ENCODE measurements at places on chromosomes 12 and 14. TPM values are rescaled to one million over a fixed set of nuclear protein-coding genes. Genes with fewer than 3 reads are reported as not detected.

- no peaks in the 10 kb centered on the region for H3K4me1 ChIP-seq
- H3K36me3 ChIP-seq, result no peaks in the 10 kb centered on the region
- no peak overlapping the region for H3K4me3 ChIP-seq
- no peak overlapping the region for H3K27ac ChIP-seq
These were observed 79.1 kb downstream of the OTX2 start for GRCh38 chr14:56731187-56731586.

The CLEC6A gene
- polyA plus RNA-seq, result not detected

DNA sequence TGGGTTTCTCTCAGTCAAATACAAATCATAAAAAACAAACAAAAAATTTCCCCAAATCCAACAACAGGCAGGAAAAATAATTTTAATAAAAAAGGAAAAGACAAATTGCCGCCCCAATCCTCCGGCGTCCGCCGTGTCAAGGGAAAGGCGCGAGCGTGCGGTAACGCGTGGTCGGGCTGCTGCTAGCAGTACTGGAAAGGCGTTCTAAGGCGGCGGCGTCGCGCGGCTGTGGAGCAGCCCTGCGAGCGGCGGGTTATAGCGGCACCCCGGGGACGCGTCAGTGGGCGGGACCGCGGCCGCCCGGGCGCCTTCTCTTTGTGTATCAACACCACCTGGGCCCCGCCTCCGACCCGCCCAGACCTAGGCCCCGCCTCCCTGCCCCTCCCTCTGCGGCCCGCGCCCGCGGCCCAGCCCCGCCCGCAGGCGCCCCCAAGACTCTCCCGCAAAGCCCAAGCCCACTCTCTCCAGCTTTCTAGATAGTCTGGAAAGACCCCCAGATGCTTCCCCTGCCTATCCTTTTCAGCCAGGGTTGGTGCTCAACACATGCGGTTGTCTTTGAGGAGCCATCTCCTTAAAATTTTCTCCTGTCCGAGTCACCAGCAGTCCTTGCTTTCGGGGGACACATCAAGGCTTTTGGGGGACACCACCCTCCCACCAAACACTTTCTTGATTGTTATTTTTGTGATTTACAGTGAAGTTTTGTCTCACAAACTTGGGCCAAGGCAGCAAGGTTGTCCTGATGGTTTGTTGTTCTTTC lies at the start of gene SLC38A2:
Gene SLC38A2, minus strand, starts transcription at position 230 of the 757 bp plus-strand sequence. CDS start 1,480 bp downstream, outside the sequence.
- H3K4me1 ChIP-seq, result peaks cover 49% of the 10 kb centered on the region
- peak; percentile 95 for DNase-seq
- peak within 1 kb of the TSS; percentile 99 for H3K4me3 ChIP-seq
- peak within 1 kb of the TSS; percentile 98 for H3K27ac ChIP-seq

The PTCSC3 gene
- not detected for polyA plus RNA-seq

GRCh38 chr12:116443821-116444589 lies 115.2 kb upstream of the MAP1LC3B2 start:
- peaks cover 25% of the 10 kb centered on the region for H3K4me1 ChIP-seq
- peak; percentile 19 for DNase-seq
- peak overlapping the region; percentile 22 for H3K4me3 ChIP-seq
- H3K27me3 ChIP-seq, result no peaks in the 10 kb centered on the region

- H3K4me3 ChIP-seq, result no peak overlapping the region
- H3K4me1 ChIP-seq, result peaks cover 42% of the 10 kb centered on the region
- no peak overlapping the region for H3K27ac ChIP-seq
These were observed 8.2 kb downstream of the TMEM121 start for GRCh38 chr14:105534586-105534985.

GRCh38 chr12:119817546-119818343 lies 59.4 kb downstream of the CIT start:
- H3K4me1 ChIP-seq, result no peaks in the 10 kb centered on the region
- no peaks in the 10 kb centered on the region for H3K27me3 ChIP-seq
- no peaks in the 10 kb centered on the region for H3K36me3 ChIP-seq
- H3K4me3 ChIP-seq, result no peak overlapping the region

The RNF212B gene
- not detected for polyA plus RNA-seq

The STYX gene
- polyA plus RNA-seq, result 19.4 TPM

GRCh38 chr12:6234214-6234613 lies 34.0 kb downstream of the CD9 start:
- no peak overlapping the region for H3K27ac ChIP-seq
- no peaks in the 10 kb centered on the region for H3K27me3 ChIP-seq
- DNase-seq, result no peak
- peaks cover 22% of the 10 kb centered on the region for H3K4me1 ChIP-seq
- H3K36me3 ChIP-seq, result peaks cover 6% of the 10 kb centered on the region

The SYCP3 gene
- 1.6 TPM for polyA plus RNA-seq

GRCh38 chr12:121986489-121987245 lies 35.0 kb upstream of the BCL7A start:
- H3K36me3 ChIP-seq, result no peaks in the 10 kb centered on the region
- no peak for DNase-seq

The TC2N gene
- 0.60 TPM for polyA plus RNA-seq

DNA sequence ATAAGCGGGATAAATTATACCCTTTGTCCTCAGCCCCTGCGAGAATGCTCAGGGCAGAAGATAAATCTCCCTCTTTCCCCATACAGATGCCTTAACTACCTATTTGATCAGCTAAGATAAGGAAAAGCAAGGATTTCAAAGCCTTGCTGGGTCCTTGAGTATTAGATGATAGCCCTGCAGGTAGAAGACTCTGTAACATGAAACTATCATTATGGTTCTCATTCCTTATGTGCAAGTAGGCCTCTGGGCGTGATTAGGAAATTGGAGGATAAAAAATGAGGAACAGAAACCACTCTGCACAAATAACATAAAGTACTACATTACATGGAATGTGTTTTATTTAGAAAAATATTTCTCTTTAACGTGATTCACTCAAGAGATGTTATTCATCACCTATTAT lies 14.5 kb upstream of the WDR89 start:
- H3K27ac ChIP-seq, result peak overlapping the region; percentile 18
- DNase-seq, result no peak
- H3K27me3 ChIP-seq, result no peaks in the 10 kb centered on the region
- H3K4me3 ChIP-seq, result no peak overlapping the region
- peaks cover 8% of the 10 kb centered on the region for H3K4me1 ChIP-seq

The TBC1D30 gene
- 0.92 TPM for polyA plus RNA-seq

The C12orf56 gene
- polyA plus RNA-seq, result not detected

- no peak for DNase-seq
- no peak overlapping the region for H3K4me3 ChIP-seq
- peaks cover 20% of the 10 kb centered on the region for H3K36me3 ChIP-seq
These were observed 102.7 kb downstream of the KCNMB4 start for GRCh38 chr12:70468741-70469140.

DNA sequence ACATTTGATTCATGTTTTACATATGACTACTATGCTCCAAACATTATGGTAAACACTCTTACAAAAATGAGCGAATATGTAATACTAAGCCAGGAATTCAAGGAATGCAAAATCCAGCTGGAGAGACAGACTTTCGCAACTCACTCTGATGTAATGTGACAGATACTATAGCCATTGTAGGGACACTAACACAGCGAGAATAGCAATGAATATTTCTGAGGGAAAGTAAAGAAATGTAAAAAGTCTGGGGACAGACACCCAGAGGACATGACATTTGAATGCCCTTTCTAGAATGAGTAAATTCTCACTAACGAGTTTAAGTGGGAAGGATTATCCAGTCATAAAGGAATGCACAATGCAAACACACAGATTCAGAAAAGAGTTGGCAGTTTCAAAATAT lies 121.9 kb downstream of the PIK3C2G start:
- H3K27ac ChIP-seq, result no peak overlapping the region
- H3K27me3 ChIP-seq, result no peaks in the 10 kb centered on the region
- no peak overlapping the region for H3K4me3 ChIP-seq
- no peaks in the 10 kb centered on the region for H3K4me1 ChIP-seq
- no peaks in the 10 kb centered on the region for H3K36me3 ChIP-seq

GRCh38 chr12:104618691-104619090 lies 161.9 kb downstream of the CHST11 start:
- no peaks in the 10 kb centered on the region for H3K36me3 ChIP-seq
- H3K4me3 ChIP-seq, result no peak overlapping the region
- H3K27me3 ChIP-seq, result no peaks in the 10 kb centered on the region
- peak overlapping the region; percentile 54 for H3K27ac ChIP-seq
- no peak for DNase-seq

The ABCC9 gene
- not detected for polyA plus RNA-seq

DNA sequence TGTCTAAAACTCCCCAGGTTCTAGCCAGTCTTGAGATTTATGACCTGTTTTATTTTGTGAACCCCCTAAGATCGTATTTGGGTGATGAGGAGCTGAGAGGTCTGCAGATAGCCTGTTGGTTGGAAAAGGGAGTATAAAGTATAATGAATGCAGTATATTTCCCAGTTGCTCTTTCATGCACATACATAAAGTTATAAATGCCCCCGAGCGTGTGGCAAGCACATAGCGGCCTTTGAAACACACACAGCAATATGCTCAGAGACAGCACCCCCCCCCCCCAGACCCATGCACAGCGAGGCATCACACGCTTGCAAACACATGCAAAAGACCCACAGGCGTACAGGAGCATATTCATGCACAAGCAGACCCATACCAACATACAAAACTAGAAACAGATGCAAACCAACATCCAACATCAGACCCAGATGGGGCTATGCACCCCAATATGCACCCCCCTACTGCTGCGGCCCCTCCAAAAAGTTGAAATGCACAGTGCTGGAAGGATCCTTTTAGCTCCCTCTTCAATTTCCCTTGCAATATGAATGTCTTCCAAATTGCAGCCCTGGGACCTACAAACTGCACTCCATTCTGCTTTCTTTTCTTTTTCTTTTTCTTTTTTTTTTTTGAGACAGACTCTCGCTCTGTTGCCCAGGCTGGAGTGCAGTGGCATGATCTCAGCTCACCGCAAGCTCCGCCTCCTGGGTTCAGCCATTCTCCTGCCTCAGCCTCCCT lies 82.2 kb upstream of the TBX3 start:
- no peak for DNase-seq
- H3K4me1 ChIP-seq, result no peaks in the 10 kb centered on the region
- H3K27ac ChIP-seq, result no peak overlapping the region
- no peak overlapping the region for H3K4me3 ChIP-seq

The NGB gene
- polyA plus RNA-seq, result not detected

GRCh38 chr12:42410340-42410739 lies 84.4 kb downstream of the PPHLN1 start:
- H3K36me3 ChIP-seq, result peaks cover 7% of the 10 kb centered on the region
- H3K4me1 ChIP-seq, result peaks cover 10% of the 10 kb centered on the region
- H3K27me3 ChIP-seq, result no peaks in the 10 kb centered on the region
- H3K4me3 ChIP-seq, result no peak overlapping the region
- no peak overlapping the region for H3K27ac ChIP-seq
- no peak for DNase-seq

DNA sequence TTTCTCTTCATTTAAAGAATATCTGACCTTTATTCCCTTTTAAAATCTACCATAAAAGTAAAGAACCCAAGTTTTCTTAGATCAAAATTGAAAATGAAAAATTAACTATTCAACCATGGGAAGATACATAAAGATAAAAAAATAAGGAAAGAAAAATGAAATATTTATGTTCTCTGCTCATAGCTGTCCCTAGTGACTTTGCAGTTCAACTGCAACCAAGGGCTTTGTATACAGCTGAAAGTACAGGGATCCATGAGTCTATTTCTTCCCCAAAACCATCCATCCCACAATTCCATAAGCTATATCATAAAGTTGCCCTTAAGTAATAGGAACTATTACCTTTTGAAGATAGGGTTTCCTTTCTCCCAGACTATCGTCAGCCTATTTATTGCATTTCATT lies 113.1 kb downstream of the ITPR2 start:
- no peaks in the 10 kb centered on the region for H3K27me3 ChIP-seq
- peaks cover 11% of the 10 kb centered on the region for H3K36me3 ChIP-seq
- DNase-seq, result no peak
- no peak overlapping the region for H3K4me3 ChIP-seq
- peaks cover under 1% of the 10 kb centered on the region for H3K4me1 ChIP-seq

GRCh38 chr12:113689047-113689610 lies 217.5 kb upstream of the LHX5 start:
- H3K4me1 ChIP-seq, result no peaks in the 10 kb centered on the region
- H3K27ac ChIP-seq, result no peak overlapping the region
- H3K4me3 ChIP-seq, result no peak overlapping the region
- no peaks in the 10 kb centered on the region for H3K36me3 ChIP-seq

The KRT7 gene
- not detected for polyA plus RNA-seq

- no peaks in the 10 kb centered on the region for H3K27me3 ChIP-seq
- no peak overlapping the region for H3K4me3 ChIP-seq
- no peak overlapping the region for H3K27ac ChIP-seq
- no peak for DNase-seq
These were observed 48.2 kb downstream of the ZFYVE26 start for GRCh38 chr14:67768219-67768618.

GRCh38 chr14:99731547-99732435 lies 47.7 kb downstream of the CYP46A1 start:
- peaks cover 6% of the 10 kb centered on the region for H3K4me1 ChIP-seq
- H3K27me3 ChIP-seq, result peaks cover 86% of the 10 kb centered on the region
- H3K36me3 ChIP-seq, result no peaks in the 10 kb centered on the region
- no peak overlapping the region for H3K4me3 ChIP-seq
- no peak overlapping the region for H3K27ac ChIP-seq
- DNase-seq, result no peak

- H3K36me3 ChIP-seq, result peaks cover 5% of the 10 kb centered on the region
- peaks cover 5% of the 10 kb centered on the region for H3K4me1 ChIP-seq
- H3K4me3 ChIP-seq, result no peak overlapping the region
- no peaks in the 10 kb centered on the region for H3K27me3 ChIP-seq
These were observed 25.3 kb downstream of the DRAM1 start for GRCh38 chr12:101902641-101903040.

GRCh38 chr12:45581112-45581511 lies 148.4 kb upstream of the ARID2 start:
- peaks cover 7% of the 10 kb centered on the region for H3K27me3 ChIP-seq
- no peak for DNase-seq

The WSCD2 gene
- polyA plus RNA-seq, result not detected

DNA sequence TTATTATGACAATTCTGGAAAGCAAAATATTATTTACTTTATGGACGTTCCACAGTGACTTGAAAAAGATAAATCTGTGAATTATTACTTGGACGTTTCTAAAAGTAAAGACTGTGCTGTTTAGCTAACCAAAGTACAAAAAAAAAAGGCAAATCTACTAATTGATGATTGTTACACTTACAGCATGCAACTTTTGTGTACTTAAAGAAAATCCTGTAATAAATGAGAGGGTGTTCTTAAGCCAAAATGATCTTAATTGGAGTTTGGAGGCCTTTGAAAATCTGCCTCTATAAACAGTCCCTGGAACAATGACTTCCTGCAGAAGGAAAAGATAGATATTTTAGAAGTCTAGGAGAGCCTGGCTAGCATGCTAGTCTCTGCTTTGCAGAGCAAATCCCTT lies 434.0 kb upstream of the SYT1 start:
- H3K4me1 ChIP-seq, result no peaks in the 10 kb centered on the region
- H3K4me3 ChIP-seq, result no peak overlapping the region
- DNase-seq, result no peak
- no peaks in the 10 kb centered on the region for H3K36me3 ChIP-seq
- no peaks in the 10 kb centered on the region for H3K27me3 ChIP-seq

GRCh38 chr12:56629459-56630179 lies 507 bp downstream of the BAZ2A start:
- H3K27ac ChIP-seq, result peak overlapping the region; percentile 96
- H3K4me1 ChIP-seq, result peaks cover 64% of the 10 kb centered on the region
- no peaks in the 10 kb centered on the region for H3K27me3 ChIP-seq
- peak; percentile 26 for DNase-seq

- H3K36me3 ChIP-seq, result peaks cover 4% of the 10 kb centered on the region
- no peak overlapping the region for H3K27ac ChIP-seq
- H3K4me3 ChIP-seq, result no peak overlapping the region
- DNase-seq, result no peak
These were observed 542.0 kb downstream of the SNAPC1 start for GRCh38 chr14:62304257-62304656.

All from naive B cell (primary cell).